ENCODE measurements at places on chromosomes 3 and 15.

DNA sequence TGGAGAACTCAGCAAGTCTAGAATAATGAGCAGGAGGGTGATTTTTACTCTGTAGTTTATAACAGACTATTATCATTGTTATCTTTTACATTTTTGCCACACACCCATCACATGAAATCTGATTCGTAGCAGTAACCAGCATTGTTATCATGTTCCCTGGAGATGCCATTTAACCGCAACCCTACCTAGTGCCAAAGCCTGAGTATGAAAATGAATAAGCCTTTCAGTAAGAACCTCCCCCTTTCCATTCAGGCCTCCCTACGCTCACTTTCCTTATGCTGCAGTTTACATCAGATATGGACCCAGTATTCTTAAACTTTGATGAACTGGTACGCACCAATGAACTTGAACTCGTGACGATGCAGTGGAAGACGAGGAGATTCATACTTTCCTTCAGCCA, 158.7 kb upstream of the SPRED1 start:
- no peak for DNase-seq

- peak; percentile 52 for DNase-seq
These were observed 6.8 kb upstream of the MFSD1 start for GRCh38 chr3:158794936-158795518.

GRCh38 chr15:62565634-62566026, 400.5 kb upstream of the C2CD4B start:
- no peak for DNase-seq

DNA sequence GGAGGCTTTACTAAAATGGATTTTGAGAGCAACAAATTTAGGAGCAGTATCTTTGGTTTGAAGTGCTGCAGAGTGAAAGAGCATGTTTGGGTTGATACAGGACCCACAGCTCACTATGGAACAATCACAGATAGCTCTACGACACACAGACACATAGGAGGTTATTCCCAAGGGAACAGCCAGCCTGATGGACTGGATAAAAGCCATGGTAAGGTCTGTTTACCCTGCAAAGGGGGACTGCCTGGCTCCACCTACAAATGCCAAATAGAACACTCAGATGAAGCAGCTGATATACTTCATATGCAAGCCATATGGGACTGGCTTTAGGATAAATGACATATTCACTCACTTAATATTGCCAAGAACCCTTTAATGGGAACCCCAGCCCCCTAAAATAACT, 75.4 kb downstream of the CDC25A start:
- no peak for DNase-seq

DNA sequence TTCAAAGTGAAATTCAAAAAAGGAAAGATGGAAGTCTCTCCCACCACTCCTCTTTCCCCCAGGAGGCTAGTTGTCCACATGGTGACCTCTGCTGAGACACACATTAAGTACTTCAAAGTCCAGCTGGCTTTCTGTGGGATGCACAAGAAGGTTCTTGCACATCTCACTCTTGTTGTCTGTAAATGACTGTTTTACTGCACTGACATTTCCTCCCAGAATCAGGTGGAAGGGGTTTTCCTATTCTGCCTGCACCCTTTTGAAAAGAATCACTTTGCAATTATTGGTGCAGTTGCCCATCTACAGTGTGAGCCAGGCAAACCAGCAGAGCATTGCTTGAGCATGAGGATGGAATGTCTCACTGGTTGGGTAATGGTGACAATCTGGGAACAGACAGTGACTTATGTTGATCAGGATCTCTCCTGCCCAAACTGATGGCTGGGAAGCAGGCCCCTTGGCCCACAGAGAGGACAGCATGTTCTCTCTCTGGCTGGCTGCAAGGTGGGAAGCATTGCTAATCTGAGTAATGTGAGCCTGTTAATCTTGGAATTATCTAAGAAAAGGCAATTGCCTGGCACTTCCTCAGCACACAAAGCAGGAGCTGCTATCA, 347.7 kb upstream of the SATB1 start:
- DNase-seq: no peak

GRCh38 chr3:85567071-85567676, 608.4 kb downstream of the CADM2 start:
- peak; percentile 2 for DNase-seq

DNA sequence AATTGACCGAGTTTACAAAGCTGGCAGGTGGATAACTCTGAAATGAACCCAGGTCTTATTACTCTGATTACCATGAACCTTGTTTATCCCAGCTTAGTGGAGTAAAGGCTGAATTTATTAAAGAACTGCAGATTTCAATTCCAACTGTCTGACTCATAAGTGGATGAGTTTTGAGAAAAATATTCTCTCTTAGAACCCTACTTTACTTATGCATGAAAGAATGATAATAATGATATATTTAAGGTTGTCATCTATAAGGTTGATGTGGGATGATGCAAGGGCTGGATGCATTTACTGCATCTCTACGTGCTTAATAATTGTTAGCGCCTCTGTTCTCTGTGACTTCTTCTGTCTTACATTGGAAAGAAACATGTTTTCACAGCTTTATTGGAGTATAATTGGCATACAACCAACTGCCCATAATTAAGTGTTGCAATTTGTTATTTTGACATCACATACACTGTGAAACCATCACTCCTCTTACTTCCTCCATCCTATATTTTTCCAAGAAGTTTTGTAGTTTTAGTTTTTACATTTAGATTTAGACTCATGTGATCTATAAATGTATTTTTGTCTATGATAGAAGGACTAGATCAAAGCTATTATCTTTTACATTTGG, 771.2 kb upstream of the ARRDC4 start:
- DNase-seq: no peak

DNA sequence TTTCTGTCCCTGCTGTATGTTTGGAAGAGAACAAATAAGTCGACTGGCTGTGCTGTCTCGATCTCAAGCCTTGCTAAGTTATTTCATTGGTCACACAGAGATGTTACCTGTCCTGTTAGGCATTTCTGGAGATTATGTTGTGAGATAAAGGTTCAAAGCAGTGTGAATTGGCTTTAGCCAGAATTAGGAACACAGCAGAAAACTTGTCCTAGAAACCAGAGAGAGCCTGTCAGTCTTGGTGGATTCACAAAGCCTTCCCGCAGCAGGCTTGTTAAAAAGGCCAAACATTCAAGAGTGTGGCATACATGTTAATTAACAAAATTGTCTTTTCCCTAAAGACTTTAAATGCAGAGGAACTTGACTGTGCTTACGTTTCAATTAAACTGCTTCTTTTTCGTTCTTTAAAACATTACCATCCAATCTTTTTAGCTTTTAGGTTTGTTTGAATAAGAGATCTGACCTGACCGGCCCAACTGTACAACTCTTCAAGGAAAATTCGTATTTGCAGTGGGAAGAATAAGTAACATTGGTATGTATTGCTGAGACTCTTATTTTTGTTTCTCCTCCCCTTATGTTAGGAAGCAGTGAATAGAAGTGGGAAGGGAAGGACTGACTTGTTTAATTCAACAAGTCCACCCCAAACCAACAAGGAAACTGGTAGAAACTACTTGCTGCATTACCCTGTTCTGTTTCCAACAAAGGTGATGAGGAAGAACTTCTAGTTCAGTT, 25.2 kb downstream of the ABHD2 start:
- DNase-seq: no peak

DNA sequence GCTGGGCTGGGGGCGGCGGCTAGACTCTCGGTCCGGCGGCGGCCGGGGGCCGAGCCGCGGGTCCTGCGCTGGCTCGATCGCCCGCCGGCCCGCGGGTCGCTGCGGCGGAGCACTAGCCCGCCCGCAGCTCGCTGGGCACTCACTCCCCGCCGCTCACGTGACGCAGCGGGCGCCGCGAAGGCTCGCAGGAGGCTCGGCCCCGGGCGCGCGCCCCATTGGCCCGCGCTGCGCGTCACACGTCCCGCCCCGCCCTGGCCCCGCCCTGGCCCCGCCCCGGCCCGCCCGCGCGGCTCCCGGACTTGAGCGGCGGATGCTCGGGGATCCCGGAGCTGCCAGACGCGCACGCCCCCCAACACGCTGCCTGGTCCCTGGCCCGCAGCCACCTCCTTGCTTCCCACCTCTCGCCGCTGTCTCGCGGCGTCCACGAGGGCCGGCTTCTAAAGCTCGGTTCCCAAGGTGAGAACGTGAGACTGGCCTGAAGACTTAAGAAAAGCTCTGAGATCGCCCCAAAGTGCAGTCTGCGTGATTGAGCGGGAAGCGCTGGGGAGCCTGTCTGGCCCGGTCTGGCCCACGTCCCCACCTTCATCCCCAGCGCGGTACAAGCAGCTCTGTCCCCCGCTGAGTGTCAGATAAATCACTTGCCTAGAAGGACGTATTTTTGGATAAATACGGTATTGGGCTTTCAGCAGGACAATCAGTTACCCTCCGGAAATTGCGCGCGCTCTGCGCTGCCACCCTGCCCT, at the start of gene KLF15:
TSS of gene KLF15 (minus strand) at position 114 of the 743 bp plus-strand sequence. CDS start 4,486 bp downstream, outside the sequence.
- peak; percentile 71 for DNase-seq

GRCh38 chr15:40787991-40788390, 18.2 kb downstream of the C15orf62 start:
- DNase-seq: no peak

DNA sequence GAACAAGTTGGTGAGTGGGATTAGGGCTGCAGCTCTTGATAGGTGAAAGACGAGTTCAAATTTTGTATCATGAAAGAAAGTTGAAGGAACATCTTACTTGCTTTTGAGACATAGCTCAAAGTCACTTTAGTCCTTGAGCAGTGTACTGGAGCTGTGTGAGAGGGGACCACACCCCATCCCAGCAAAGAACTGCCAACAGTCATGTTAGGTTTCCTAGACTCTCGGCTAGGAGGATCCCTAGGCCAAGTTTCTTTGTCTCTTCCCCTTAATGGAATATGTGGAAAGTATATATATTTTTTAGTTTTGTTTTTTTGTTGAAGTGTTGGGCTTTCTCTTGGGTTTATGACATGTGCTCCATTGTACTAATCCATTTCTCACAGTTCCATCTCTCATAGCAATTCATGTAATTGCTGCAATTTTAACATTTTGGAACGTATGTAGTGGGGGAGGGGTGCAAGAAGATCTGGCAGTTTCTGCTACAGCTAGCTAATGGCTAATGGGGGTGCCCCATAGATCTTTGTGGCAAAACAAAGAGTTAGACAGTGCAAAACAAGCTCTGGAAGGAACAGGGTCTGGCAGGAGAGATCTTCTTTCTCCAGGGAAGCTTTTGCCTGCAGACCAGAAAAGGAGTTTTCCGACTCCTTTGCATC, 25.1 kb downstream of the TLNRD1 start:
- DNase-seq: no peak

DNA sequence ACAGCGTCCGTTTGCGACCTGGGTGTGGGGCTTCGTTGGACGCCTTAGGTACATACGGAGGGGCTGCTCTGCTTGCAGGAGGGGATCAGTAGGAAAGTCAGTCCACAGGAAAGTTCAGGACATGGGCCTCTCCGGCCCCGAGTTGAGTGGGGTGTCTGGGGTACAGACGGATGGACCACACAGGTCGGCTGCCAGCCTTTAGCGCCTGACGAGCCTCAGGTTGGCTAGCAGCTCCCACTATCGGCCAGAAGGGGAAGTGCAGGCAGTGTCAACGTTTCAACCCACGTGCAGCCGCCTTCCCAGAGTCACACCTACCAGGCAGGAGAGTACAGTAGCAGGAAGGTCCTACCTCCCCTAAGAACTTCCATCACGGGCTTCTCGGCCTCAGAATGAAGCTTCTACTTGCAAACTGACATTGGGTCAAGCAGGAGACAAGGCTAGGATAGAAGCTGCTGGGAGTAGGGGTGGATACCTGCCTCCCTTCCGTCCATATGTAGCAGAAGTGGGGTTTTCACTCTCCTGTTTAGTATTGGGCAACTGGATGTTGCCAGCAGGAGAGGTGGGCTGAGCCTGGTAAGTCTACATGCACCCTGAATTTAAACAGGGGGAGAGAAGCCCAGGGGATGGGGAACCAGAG, 1.8 kb upstream of the SCN5A start:
- DNase-seq: peak; percentile 30

DNA sequence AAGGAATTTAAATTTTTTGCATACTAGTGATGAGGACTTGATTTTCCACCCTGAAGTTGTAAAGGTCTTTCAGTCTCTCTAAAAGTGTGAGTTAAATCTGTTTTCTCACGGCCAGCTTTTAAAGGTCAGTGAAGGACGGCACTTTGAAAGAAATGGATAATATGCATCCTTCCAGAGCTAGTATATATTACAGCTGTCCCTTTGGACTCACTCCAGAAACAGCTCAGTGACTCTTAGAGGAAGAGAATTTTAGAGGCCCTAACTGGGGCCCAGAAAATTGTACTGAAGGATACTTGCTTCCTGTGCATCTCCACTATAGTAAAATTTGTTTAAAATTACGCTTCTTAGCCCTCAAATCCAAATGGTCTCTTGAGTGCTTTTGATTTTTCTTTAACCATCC, 41.6 kb downstream of the PIK3CA start:
- DNase-seq: peak; percentile 56

- peak; percentile 33 for DNase-seq
These were observed 777 bp downstream of the LOXL1 start for GRCh38 chr15:73927003-73927475.

GRCh38 chr3:18241837-18242236, 183.3 kb downstream of the SATB1 start:
- DNase-seq: peak; percentile 7

DNA sequence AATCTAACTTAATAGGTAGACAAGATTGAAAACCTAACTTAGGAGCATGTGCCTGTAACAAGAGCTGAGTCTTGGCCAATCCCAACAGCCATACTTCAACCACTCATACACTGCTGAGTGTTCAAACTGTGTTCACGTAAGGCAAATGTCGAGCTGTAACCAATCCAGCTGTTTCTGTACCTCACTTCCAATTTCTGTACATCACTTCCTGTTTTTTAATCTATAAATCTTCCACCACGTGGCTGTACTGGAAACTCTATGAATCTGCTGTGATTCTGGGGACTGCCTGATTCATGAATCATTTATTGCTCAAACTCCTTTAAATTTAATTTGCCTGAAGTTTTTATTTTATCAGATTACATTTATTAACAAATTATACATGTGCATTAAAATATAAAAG, 44.6 kb upstream of the NEDD4 start:
- peak; percentile 37 for DNase-seq

GRCh38 chr3:58129041-58129770, 81.6 kb downstream of the DNASE1L3 start:
- DNase-seq: no peak

- DNase-seq: peak; percentile 13
These were observed 878.0 kb downstream of the PDCD6IP start for GRCh38 chr3:34676436-34676835.

DNA sequence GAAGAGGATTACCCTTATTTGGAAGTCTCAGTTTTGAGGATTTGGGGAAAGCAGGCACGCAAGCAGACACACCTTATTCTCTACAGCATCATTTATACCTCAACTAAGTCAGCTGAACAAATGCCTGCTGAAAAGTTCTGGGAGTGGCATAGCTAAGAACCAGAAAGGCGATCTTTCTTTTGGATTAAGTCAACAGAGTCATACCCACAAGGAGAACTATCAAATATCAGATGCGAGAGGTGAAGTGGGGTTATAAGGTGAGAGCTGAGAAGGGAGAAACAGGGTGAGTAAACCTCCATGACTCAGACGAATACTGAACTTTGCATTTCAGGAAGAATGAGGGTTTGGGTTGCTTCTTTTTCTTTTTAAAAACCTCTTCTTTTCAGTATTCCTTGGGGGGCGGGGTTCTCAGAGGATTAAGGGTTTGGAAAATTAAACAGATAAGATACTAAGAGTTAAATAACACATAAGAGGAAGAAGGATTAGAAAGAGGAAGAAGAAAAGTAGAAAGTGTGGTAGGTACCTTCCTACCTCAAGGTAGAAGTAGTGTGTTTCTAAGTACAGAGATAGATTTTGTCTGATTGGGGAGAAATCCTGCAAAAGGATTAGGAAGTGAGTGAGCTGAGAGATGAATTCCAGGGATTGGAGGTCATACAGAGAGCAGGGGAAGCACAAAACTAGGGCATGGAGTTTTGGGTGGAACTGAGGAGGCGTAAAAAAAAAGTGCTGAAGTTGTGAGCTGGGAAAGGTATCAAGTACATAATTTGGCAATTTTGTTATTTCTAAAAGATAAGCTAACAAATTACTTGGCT, 41.3 kb upstream of the ICE2 start:
- DNase-seq: peak; percentile 10

Data from AG10803 (cell line).